ENCODE measurements at places on chromosomes 6 and 20.

DNA sequence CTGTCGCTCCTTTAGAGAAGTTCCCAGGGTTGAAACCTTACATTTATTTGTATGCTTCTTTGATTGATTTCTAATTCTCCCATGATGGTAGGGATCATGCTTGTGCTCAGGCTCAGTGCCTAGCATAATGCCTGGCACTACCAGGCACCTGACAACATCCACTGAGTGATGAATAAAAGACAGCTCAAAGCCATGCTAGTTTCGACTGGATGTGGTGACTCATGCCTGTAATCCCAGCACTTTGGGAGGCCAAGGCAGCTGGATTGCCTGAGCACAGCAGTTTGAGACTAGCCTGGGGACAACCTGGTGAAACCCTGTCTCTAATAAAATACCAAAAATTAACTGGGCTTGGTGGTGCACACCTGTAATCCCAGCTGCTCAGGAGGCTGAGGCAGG, 11.6 kb upstream of the CD164 start:
- DNase-seq, result no peak

DNA sequence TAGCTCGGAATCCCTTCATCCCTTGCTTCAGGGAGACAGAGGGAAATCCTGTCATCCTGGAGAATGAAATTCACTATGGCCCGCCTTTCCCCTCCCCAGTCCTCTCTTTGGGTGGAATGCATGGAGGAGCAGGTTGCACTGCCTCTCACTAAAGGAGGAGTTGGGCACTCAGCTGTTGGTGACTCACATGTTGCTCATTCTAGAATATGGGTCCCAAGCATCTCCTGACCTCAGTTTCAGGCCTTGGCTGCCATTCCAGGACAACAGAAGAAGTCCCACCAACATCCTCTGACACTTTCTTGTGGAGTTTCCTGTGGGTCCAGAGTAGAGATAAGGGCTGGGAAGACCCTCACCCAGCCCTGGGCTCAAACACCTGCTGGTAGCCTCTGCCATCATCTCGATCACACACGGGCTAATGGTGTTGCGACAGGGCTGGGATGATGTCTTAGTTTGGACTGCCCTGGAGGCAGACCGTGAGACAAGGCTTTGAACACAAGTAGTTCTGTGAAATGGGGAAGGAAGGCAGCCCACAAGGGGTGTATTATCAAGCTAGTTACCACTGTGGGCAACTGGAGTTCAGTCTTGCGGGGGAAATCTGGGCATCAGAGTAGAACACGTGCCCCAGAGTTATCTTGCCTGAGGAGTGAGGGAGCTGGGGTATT, 52.4 kb upstream of the RNF24 start:
- DNase-seq, result peak; percentile 79

GRCh38 chr6:24891004-24891403, 44.8 kb downstream of the RIPOR2 start:
- DNase-seq, result no peak

- peak; percentile 55 for DNase-seq
Measured at GRCh38 chr6:14075095-14075503, 42.5 kb upstream of the CD83 start.

DNA sequence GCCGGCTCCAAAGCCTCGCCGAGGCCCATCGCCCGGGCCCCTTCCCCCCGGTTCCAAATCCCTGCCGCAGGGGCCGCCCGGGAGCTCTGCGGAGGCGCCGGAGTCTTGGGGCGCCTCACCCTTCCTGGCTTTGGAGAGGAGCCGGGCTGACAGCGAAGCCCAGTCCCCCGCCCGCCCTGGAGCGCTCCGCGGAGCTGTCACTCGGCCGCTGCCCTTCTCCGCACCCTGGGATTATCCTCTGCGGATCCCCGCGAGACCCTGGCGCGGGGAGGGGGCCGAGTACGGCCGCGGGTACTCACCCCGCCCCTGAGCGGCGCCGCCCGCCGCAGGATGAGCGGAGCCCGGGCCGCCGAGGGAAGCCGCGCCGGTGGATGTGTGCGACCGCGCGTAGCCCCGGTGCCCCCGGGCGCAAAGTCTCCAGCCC, 343 bp downstream of the SNAP91 start:
- DNase-seq, result peak; percentile 47

- DNase-seq, result no peak
Measured at GRCh38 chr6:90190752-90191395, 105.8 kb downstream of the BACH2 start.

GRCh38 chr6:90080876-90081481, 186.7 kb downstream of the GJA10 start:
- no peak for DNase-seq

DNA sequence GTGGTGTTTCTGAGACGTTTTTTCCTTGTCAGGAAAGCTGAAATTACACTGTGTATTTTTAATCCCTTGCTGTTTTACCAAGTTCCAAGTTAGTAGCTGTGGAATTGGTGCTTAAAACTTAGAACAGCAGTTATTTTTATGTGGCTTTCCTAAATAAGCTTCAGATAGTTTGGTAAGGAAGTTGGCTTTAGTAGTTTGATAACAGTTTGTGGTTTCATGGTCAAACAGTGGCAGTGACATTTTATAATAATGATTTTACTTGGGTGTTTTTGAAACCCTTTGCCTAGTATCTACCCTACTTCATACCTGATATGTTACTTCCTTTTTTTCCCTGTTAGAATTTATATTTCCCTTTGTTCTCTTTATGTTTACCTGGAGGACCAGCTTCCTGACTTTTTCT, 164.9 kb downstream of the JARID2 start:
- DNase-seq, result no peak

DNA sequence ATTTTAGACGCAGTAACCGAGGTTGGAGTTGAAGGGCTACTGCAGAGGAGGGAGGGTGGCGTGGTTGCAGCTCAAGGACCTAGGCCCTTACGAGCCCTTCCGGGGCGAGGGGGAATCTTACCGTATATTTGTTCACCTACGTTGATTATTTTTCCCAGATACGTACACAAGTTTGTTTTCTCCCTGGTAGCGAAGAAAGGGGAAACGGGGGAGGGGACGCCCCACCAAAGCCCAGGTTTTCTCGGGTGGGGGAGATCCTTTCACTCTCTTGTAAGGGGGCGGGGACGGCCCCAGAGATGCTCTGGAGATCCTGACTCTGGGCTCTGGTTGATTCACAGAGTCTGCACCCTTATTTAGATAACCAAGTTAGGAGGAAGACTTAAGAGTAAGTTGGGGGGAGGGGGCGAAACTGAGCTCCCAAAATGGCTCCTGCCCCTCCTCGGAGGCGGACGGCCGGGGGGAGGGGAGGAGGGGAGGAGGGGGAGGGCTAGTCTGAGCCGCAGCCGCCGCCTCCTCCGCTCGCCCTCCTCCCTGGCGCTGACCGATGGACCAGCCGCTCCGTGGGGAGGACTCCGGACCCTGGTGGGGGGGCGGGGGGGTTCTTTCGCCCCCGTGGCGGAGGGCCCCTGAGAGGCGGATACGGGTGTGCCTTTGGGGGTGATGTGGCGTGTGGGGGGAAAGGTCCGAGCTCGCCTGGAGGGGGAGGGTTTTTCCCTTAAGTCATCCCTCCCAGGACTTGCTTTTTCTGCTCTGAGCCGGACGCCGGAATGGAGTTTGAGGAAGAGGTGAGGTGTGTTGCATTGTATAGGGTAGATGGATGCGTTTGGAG, 2.2 kb downstream of the BRD2 start:
- DNase-seq, result peak; percentile 90

DNA sequence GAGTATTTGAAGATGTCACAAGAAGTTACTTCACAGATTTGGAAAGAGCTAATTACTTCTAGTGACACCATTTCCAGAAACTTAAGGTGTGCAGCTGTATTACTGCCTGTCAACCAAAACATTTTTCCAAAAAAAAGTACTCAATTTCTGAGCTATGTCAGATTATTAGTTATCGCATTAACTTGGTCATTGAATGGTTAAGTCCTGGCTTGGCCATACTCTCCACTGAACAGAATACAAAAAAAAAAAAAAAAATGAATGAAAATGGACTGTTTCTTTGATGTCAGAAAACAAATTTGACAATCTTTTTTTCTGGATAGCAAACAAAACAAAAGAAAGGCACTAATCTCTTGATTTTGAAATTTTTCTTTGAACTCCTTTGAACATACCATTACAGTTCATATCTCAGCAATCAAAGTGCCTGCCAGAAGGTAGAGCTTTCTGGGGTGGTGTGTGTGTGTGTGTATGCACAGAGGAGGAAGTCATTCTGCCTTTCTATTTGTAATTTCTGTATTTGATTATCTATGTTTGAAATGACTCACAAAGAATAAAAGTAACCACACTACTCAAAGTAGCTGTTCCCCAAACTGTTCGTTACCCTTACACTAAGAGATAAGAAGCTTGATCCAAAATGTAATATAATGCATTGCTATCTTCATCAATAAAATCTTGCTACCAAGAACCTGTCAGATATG, 210.8 kb upstream of the FUT9 start:
- no peak for DNase-seq

DNA sequence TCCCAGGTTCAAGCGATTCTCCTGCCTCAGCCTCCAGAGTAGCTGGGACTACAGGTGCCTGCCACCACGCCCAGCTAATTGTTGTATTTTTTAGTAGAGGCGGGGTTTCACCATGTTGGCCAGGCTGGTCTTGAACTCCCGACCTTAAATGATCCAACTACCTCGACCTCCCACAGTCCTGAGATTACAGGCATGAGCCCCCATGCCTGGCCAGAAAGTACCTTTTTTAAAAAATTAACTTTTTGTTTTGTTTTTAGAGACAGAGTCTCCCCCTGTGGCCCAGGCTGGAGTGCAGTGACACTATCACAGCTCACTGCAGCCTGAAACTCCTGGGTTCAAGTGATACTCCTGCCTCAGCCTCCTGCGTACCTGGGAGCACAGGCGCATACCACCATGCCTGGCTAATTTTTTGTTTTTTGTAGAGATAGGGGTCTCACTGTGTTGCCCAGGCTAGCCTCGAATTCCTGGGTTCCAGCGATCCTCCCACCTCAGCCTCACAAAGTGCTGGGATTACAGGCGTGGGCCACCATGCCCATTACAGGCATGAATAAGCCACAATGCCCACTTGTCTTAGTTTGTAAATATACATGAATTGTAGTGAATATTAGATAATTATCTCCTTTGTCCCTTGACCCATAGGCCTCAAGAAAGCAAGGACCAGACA, 17.4 kb upstream of the EEF1A1 start:
- DNase-seq, result no peak

DNA sequence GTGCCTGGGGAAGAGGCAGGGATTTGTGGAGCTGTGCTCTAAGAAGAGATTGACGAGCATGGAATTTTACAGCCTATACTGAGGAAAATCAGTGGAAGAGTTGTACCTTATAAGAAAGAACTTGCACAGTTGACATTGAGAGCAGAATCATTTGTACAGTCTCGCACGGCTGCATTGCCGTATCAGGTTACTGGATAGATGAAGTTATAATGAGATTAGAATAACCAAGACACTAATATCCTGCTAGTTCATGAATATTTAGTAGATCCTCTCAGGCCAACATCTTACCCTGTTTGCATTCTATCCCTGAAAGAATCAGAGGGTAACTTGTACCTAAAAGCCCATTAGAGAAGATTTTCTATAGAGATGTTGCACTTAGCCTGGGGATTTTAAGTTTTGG, 447.1 kb downstream of the PREX1 start:
- no peak for DNase-seq

- no peak for DNase-seq
Measured at GRCh38 chr6:40882323-40882997, 156.6 kb downstream of the UNC5CL start.

DNA sequence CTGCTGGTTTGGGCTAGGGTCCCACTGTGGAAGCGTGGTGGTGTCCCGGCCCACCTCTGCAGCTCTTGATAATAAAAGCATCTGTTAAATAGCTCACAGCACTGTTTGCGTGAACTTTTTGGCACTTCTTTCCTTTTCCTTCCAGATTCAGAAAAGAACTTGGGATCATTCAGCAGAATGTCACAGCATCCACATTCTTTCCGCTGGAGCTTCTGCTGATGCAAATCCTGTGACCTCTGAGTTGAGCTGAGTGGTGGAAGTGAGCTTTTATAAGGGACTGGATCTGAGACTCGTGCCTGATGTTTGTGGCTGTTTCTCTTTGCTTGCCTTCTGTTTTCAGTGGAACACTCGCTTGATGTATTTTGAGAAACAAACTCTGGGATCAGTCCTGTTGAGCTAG, 3.9 kb downstream of the OSBPL2 start:
- no peak for DNase-seq

- peak; percentile 24 for DNase-seq
Measured at GRCh38 chr20:41654884-41655283, 36.7 kb upstream of the CHD6 start.

DNA sequence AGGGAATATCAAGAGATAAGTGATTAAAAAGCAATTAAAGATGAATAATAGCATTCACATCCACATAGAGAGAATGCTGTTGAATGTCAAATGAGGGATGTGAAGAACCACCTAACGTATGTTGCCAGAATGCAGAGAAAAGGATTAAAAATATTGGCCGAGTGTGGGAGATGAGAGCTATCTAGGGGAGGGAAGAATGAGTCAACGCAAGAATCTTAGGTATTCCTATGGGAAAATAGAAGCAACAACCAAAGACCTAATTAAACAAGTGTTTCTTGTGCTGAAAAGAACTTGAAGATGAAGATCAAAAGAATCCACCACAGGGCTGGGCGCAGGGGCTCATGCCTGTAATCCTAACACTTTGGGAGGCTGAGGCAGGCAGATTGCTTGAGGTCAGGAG, 12.2 kb upstream of the RSPH3 start:
- no peak for DNase-seq

- no peak for DNase-seq
Measured at GRCh38 chr20:57459278-57459677, 65.7 kb downstream of the CTCFL start.

- no peak for DNase-seq
Measured at GRCh38 chr6:41685641-41686380, 47.5 kb downstream of the MDFI start.

- no peak for DNase-seq
Measured at GRCh38 chr20:9867196-9867980, 28.5 kb upstream of the PAK5 start.

DNA sequence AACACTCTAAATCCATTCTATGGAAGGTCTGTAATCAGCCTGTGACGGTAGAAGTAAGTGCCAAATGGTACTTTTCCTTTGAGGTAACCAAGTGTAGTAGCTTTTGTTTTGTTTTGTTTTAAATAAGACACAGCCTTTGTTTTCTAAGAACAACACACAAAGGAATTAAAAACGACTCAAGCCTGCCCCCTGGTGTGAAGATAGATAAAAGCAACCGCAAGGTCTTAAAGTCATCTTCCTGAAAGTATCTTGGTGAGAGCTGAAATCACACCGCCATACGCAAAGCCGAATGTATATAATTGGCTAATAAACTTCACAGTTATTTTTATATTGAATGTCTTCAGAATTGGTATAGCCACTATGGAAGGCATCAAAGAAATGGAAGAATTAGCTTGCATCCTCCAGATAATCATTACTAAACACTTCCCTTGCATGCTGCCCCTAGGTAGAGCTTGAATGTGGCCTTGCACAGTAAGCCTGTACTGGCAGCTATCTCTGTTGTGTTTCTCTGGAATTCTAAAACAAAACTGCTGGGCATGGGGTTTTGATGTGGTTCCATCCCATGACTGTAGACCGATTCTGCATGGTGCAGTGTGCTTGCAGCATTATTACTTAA, 95.6 kb downstream of the LAMP5 start:
- peak; percentile 63 for DNase-seq

- peak; percentile 68 for DNase-seq
Measured at GRCh38 chr6:56713254-56713672, 70.6 kb upstream of the DST start.

GRCh38 chr6:17902974-17903373, 84.5 kb downstream of the KIF13A start:
- DNase-seq, result no peak

Measured in GM03348 (cell line).